Neural progenitor cell (in vitro differentiated cells): ENCODE measurements at places on chromosomes 1 and 21. TPM values are rescaled to one million over a fixed set of nuclear protein-coding genes. Genes with fewer than 3 reads are reported as not detected.

Gene SETD4
- total RNA-seq, result 21.6 and 31.6 TPM in 2 replicates

Gene RCAN3
- total RNA-seq, result 7.5 and 9.3 TPM in 2 replicates

Gene MTARC1
- 11.3 and 11.5 TPM in 2 replicates for total RNA-seq

Gene GBP7
- not detected in 2 replicates for total RNA-seq

Gene LCE1E
- not detected in 2 replicates for total RNA-seq
